SK-N-MC (cell line): ENCODE measurements at places on chromosomes 12 and 14.

DNA sequence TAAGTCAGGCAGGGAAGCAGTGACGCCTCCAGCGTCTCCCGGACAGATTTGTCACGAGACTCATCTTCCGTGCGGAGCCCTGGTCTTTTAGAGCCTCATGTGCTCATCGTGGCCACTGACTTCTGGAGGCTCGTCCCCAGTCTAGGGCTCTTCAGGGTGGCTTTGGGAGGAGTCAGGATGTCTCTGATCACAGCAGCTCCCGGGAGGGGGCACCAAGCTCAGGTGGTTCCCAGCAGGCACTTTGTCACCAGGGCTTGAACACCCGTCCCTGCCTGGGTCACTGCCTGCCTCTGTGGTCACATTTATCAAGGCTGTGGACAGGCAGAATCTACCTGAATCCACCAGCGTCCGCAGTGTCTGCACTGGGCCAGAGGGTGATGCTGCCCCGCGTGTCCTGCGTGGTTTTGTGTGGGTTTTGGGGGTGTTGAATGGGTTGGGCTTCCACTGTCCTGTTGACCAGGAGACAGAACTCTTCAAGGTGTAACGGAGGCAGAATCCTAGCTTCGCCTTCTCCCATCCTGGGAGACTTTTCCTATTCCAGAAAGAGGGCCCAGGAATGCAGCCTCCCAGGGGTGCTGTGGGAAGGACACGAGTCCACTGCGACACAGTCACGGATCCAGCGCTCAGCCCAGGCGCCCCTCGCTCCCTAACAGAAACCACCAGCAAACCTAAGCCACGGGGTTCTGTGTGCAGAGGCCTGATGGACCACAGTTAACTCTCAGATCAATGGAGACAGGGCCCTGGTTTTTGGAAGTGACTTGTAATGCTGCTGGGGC, 132.3 kb downstream of the ADGRD1 start:
- DNase-seq = no peak

DNA sequence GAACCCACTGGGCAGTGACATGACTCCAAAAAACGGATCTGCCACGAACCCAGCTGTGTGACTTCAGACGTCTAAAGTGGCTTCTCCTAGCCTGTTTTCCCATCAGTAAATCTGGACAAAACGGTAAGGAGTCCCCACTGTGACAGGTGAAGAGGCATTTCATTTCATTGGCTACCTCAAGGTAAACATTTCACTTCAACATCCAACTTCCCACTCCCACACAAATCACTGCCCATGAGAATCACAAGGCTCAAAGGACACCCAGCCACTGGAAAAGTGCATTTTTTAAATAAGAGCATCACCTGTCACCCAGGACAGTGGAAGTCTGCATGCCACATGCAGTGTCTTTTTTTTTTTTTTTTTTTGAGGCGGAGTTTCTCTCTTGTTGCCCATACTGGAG, 27.9 kb downstream of the HSP90AA1 start:
- no peak for DNase-seq

GRCh38 chr12:50706606-50707005, 57.3 kb upstream of the ATF1 start:
- no peak for DNase-seq

DNA sequence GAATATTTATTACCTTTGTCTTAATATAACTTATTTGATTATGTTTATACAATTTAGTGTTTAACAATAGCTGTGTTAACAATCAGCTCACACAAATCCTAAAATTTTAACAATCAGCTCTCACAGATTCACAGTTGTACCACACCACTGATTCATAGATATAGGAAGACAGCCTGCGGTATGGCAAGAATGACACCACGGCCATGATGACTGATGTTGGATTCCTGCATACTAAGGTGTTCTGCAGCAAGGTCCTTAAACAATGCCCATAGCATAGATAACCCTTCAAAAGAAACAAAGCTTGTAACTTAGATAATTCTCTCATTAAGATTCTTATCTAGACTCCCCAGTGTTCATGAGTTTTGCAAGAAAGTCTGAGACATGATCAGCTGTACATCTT, 3.9 kb upstream of the PYROXD1 start:
- no peak for DNase-seq

- no peak for DNase-seq
Observed at GRCh38 chr12:40158592-40159111, 52.8 kb upstream of the SLC2A13 start.
